Stimulated activated CD4-positive, alpha-beta T cell treated with anti-CD3 and anti-CD28 coated beads, Interleukin-2, amount 100 ng/mL, for 48 hours (primary cell): ENCODE measurements at places on chromosomes 2 and 18.

GRCh38 chr2:78082555-78082954 is 560.4 kb upstream of the LRRTM4 start:
- DNase-seq = no peak

DNA sequence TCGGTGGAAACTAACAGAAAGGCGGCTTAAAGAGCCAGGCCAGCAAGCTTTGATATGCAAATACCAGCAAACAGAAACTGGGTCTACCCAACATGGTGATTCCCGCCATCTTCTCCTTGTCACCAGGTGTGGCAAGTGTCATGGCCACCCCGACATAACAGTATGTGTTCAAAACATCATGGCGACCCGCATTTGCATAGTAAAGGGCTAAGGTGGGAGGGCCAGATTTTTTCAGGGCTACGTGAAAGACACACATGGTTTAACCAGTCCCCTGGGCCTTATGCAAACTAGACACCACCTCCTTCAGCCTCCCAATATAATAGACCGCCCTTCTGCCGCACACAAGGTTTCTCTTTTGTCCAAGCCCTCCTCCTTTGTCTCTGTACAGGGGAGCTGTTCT is 260.4 kb downstream of the METTL4 start:
- no peak for DNase-seq

GRCh38 chr18:58307441-58307840 is 263.4 kb downstream of the NEDD4L start:
- no peak for DNase-seq

DNA sequence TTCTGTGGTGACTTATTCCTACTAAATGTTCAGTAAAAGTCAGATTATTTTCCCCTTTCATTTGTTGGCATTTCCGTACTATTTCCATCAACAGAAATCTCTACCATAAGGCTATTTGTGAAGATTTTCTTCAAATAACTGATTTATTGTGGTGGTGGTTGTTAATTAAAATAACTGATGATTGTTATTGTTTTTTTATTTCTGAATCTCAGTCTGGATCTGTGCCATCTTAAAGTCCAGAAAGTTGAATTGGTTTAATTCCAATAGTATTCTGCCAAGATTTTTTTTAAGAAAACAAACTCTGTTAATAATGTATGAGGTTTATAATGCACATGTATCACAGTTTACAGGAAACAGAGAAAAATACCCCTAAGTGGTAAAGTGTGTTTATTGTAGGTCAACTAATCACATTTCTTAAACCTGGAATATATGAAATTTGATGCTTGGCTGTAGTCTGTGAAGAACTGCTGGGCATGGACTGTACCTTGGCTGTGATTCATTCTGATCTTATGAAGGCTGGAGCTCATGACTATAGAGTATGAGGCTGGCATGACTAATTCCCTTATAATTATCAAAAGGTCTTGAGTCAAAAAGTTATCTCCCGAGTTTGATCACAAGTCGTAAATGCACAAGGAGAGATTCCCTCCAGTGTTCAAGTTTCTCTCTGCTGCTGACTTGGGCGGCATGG is 134.2 kb upstream of the RND3 start:
- DNase-seq = no peak

DNA sequence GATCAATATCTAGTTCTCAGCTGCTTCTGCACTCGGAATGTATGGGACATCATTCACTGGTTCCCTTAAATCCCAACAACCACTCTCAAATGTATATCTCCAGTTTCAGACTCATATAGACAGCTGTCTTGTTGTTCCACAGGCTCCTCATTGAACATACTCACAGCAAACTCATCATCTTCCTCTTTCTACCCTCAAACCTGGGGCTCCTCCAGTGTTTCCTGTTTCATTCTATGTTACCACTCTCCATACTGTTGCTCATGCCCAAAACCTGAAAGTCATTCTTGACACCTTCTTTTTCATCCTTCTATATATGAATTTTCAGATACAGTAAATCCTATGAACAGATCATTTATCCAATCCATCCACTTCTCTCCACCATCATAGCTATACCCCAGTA is 18.7 kb upstream of the REL start:
- DNase-seq = no peak

GRCh38 chr18:65988972-65989371 is 238.2 kb downstream of the CDH7 start:
- no peak for DNase-seq

DNA sequence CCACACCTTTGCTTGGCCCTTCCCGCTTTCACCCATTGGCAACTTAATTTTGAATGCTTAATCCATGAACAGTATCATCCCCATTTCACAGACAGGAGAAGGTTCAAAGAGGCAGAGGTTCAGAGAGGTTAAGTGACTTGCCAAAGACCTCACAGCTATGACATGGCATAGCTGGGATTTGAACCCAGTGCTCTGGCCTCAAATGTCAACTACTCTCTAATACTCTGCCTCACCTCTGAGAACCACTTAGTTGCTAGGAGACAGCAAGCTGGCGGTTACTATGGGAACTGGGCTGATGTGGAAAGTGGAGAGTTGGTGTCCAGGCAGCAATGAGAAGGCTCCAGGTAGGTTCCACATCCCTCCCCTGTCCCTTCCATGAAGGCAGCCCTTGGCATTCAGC is 15.8 kb upstream of the PRSS56 start:
- no peak for DNase-seq

DNA sequence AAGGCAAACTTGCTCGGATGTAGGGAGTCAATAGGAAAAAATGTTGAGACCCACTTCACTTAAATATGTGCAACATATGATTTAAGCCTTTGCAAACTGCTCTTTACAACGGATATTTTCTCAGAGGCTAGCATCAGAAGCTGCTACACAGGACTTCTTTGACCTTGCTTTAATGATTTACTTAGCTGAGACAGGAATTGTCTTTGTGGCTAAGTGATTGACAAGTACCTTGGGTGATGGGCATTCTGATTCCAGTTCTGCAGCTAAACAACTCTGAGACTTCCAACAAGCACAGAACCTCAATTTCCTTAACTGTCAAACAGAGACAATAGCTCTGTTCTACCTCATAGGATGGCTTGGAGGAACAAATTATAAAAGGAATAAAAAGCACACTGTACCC is 150.2 kb downstream of the NCKAP5 start:
- no peak for DNase-seq

GRCh38 chr2:226011716-226012450 is 612.4 kb downstream of the NYAP2 start:
- no peak for DNase-seq

GRCh38 chr2:99707592-99707991 is 217.8 kb upstream of the REV1 start:
- no peak for DNase-seq

DNA sequence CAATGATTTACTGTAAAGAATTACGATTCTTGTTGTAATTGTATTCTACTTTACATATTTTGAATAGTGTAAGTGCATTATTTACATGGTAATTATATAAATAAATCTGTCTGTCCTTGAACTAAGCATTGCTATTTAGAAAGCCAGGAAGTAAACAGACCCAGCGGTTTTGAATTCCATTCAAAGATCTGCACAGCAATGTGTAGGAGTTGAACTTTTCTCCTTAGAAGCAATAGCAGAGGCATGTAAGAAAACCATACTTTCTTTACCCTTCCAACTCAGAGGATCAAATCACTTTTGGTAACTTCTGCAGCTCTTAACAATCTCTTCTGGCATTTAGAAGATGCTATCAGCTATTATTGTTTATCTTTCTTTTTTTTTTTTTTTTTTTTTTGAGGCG is 109.2 kb upstream of the VRK2 start:
- no peak for DNase-seq
